H1 (cell line): ENCODE measurements at places on chromosomes 1 and 21.

- DNase-seq: no peak
Measured at GRCh38 chr1:61388566-61388965, 306.2 kb downstream of the NFIA start.

- DNase-seq: no peak
Measured at GRCh38 chr1:206634365-206635079, 814 bp upstream of the DYRK3 start.

DNA sequence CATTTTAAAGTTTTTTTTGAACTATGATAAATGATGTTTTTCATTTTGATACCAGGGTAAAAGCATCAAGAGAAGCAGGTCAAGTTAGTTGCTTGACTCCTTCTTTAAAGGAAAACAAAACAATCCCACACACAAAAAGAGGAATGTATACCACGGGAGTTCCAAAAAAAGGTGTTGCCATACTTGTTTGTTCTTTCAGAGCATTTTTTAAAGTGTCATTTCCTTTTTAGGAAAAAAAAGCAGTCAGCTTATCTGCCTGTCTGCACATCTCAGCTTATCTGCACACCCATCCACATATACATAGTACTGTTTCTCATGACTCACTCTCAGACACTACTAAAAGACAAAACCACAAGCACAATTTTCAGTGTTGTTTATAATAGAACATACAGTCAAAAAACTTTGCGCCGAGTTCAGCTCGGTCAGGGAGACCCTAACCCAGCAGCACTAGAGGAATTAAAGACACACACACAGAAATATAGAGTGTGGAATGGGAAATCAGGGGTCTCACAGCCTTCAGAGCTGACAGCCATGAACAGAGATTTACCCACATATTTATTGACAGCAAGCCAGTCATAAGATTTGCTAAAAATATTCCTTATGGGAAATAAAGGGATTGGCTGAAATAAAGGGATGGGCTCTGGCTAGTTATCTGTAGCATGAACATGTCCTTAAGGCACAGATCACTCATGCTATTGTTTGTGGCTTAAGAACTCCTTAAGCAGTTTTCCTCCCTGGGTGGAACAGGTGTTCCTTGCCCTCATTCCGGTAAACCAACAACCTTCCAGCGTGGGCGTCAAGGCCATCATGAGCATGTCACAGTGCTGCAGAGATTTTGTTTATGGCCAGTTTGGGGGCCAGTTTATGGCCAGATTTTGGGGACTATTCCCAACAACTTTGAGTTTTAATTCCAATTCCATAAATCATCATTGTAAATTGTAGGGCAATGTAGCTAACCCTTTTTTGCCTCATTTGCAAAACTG is 11.4 kb upstream of the MNDA start:
- no peak for DNase-seq

DNA sequence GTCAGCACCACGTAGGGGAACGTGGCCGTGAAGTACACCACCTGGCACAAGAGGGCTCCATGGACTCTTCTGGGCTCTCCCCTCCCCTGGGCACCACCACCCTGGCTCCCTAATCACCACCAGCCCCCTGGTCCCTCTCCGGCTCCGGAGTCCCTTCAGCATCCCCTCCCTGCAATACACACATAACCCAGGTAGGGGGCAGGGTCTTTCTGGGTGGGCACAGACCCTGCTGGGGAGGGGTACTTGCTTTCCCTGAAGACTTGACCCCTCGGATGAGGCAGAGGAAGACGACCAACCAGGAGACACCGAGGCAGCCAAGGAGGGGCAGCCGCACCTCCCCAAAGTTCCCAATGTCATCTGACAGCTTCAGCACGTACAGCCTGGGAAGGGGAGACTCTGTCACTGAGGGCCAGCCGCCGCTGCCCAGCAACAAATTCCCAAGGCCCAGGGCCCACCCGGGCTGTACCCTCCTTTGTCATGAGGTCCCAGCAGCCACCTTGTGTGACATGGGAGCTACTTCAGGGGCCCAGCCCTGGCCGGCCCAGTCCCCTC is 11.3 kb downstream of the CCDC24 start:
- DNase-seq: no peak

DNA sequence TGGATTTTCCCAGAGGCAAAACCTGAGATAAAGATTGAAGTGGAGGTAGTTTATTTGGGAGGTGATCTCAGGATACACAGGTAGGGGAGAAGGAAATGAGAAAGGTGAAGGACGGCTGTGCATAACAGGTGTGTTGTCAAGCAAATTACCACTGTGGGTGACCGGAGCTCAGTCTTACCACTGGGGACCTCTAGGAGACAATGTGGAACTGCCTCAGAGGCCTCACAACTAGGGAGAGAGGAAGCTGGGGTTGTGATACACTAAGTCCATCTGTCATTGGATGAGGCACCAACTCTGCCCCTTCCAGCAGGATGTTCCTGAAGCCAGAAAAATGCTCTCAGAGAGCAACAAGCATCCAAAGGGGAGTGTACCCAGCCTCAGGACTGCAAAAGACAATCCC is 32.6 kb downstream of the GRIK3 start:
- DNase-seq: no peak

- DNase-seq: no peak
Measured at GRCh38 chr1:168726281-168726680, 2.7 kb downstream of the DPT start.

GRCh38 chr1:116819081-116819480 is 64.9 kb downstream of the CD2 start:
- no peak for DNase-seq

DNA sequence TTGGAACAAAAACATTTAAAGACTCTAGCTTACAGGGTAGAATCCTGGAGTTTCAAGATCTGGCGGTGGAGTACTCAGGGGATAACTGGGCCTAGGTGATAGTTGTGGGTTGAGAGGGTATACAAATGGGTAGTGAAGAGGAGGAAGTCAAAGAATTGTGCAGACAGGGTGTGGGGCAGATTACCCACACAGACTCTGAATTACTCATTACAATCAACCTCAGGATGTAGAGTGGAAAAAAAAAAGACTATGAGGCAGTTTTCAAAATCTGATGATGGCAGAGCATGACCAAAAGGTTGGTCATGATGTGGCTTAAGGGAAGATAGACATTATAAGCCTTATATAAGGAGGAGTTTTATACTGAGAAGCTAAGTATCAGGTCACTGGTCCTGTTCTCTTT is 44.1 kb upstream of the GLIS1 start:
- DNase-seq: no peak

- DNase-seq: no peak
Measured at GRCh38 chr1:150536836-150537731, 12.1 kb upstream of the ADAMTSL4 start.

- DNase-seq: no peak
Measured at GRCh38 chr1:119882132-119883049, 13.9 kb downstream of the ADAM30 start.

- no peak for DNase-seq
Measured at GRCh38 chr1:62912028-62912638, 128.2 kb downstream of the ATG4C start.

DNA sequence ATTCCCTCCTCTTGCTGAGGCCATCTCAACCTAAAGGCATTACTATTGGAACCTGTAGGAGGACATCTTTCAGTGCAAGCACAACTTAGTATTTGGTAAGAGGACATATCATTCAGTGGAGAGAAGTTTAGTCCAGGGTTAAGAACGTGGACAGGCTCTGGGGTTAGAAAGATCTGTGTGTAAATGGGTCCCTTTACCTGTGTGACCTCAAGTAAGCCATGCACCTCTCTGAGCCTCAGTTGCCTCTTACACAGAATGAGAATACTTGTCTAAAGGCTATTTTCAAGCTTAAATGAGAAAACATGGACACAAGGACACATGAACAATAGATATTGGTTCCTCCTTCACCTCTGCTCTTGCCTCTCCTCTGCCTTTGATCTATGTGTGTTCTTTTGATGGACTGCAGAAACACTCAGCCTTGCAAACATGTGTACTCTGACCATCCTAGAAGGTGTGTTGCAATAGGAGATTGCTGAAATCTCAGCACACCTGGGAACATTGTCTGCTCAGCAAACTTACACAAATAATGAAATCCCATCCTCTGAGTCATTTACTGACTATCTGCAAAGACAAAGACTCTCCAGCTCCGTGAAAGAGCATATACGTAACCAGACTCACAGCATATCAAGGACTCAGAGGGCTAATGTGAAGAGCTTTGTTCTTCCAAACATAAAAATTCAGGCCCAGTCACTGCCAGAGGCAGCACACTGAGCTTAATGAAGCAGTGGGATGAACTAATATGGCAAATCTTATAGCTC is 143.8 kb downstream of the DAB1 start:
- DNase-seq: no peak

DNA sequence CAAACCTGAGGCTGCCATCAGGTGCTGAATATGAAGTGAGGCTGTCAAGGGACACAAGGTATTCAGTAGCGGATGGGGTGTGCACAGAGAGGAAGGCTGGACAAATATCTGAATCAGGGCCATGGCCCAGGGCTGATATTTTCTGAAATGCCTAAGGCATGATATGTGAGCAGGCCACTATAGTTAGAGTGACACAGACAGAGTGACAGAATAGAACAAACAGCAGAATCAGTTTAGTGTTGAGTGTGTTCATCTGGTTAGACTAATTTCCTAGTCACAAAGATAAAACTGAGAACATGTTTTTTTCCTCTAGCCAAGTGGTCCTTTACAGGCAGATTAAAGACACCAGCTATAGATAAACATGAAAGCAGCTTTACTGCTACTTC is 3.9 kb downstream of the OVAAL start:
- DNase-seq: no peak

DNA sequence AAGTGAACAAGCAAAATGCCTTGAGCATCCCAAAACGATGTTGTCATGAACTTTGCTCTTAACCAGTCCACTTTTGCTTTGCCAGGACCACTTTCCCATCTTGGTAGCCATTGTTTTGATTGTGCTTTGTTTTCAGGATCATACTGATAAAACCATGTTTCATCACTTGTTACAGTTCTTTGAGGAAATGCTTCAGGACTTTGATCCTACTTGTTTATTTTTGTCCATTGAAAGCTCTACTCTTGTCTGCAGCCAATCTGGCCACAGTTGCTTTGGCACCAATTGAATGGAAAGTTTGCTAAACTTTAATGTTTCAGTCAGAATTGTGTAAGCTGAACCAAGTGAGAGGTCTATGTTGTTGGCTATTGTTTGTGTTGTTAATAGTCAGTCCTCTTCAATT is 12.8 kb downstream of the PLPPR4 start:
- no peak for DNase-seq

DNA sequence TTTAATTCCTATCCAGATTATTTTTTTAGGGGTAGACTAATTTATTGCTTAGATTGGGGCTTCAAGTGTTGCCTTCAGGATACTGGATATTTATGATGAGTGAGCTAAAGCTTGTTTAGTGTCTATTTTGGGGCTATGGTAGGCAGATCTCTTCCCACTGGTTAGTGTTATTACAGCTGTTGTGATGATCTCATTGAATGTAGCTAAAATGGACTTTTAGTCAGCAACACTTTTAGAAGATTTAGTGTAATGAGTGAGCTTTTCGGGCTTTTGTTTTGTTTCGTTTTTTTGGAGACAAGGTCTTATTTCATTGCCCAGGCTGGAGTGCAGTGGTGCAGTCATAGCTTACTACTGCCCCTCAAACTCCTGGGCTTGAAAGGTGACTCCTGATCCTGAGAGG is 14.2 kb downstream of the THRAP3 start:
- DNase-seq: no peak

DNA sequence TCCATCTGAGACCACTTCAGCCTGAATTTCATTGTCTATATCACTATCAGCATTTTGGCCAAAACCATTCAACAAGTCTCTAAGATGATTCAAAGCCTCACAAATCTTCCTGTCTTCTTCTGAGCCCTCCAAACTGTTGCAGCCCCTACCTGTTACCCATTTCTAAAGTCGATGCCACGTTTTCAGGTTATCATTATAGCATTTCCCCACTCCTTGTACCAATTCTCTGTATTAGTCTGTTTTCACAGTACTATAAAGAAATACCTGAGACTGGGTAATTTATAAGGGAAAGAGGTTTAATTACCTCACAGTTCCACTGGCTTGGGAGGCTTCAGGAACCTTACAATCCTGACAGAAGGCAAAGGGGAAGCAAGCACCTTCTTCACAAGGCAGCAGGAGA is 158.8 kb downstream of the PTPRC start:
- no peak for DNase-seq

GRCh38 chr1:206723805-206724472 is 39.2 kb downstream of the MAPKAPK2 start:
- DNase-seq: no peak

GRCh38 chr1:80278936-80279335 is 1272.4 kb upstream of the ADGRL4 start:
- DNase-seq: no peak

GRCh38 chr1:202462342-202463076 is 114.0 kb downstream of the PPP1R12B start:
- no peak for DNase-seq

DNA sequence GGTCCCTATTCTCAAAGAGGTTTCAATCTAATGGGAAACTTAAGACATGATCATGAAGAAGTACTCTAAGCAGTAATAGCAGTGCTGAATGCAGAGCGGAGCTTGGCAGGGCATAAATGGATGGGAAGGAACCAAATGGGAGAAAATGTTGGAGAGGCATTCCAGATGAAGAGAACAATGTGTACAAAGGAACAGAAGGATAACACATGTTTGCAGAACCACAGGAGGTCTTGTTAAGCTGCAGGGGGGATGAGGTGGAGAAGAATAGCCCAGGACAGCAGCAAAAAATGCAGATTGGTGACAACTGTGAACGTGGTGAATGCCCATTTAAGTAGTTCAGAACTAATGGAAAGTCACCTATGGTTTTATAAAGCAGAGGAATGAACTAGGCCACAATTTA is 99.1 kb downstream of the ASTN1 start:
- no peak for DNase-seq

GRCh38 chr1:151612501-151613281 is 841 bp downstream of the SNX27 start:
- no peak for DNase-seq

DNA sequence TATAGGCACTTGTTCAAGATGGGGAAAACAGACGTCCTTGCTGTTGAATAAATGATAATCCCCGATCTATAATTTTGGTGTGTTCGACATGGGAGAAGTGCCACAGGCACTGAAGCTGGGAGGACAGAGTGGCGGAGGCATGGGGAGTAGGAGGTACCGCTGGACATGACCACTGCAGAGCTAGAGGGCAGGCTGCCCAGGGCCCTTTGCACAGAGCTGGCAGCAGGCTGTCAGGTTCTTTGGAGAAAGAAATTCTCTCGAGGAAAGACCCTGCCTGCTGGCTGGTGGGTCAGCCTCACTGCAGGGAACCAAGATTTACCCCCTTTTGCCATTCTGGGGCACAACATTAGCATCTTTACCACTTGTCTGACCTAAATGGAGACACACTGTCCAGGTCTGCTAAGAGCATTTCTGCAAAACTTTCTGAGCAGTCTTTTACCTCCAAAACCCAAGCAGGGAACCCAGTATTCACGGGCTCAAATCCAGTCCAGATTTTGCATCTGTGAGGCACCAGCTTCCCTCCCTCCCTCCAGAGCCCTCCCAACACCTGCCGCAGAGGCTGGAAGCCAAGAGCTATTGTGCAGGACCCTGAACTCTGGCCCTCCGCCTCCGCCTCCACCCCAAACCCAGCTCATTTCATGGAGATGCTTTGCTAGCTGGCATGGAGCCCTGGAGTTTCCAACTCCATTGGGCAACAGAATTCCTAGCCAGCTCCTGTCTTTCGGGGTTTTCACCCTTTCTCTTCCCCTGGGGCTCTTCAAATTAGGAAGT is 142.3 kb downstream of the PLXNA2 start:
- DNase-seq: no peak

- peak; percentile 2 for DNase-seq
Measured at GRCh38 chr1:20051218-20051829, 18.7 kb upstream of the PLA2G5 start.
